Hematopoietic multipotent progenitor cell treated with erythropoietin and hydrocortisone succinate and interleukin-3 and kit ligand, for 15 days (in vitro differentiated cells): ENCODE measurements at places on chromosomes 5 and 9.

GRCh38 chr5:172901788-172902496 is 57.3 kb upstream of the RPL26L1 start:
- no peak for DNase-seq

GRCh38 chr9:116524778-116525470 is 162.2 kb upstream of the TRIM32 start:
- no peak for DNase-seq

DNA sequence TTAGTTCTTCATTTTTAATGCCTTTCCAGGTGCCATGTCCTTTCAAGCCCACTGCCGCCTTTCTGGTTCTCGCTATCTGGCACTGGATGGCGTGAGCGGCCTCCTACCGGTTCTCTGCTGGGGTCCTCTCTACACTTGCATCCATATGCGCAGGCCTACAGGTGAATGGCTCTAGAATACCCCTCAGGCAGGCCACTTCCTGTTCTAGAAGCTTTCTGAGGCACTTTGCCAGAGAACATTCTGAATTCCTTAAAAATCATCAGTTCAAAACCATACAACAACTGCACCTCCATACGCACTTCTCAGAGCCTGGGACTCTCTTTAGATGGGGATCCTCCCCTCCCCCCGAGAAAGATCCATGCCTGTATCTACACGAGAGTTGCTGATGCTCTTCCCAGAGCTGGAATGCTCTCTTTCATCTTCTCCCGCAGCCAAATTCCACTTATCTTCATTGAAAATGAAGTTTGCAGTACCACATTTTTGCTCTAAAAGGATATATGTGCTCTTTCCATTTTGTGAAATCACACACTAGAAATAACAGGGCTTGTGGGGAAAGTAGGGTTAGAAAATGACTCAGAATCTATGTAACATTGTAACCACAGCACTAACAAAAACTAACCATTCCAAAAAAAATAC is 1.4 kb upstream of the LHFPL2 start:
- no peak for DNase-seq

DNA sequence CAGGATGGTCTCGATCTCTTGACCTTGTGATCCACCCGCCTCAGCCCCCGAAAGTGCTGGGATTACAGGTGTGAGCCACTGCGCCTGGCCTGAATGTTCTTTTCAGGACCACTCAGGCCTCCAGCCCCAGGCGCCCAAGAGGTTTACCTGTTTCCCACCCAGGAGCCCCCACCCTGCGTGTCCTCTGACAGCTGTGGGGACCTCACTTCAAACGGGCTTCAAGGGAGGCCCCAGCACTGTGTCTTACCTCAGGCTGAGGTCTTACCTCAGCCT is 19.1 kb upstream of the SLC6A19 start:
- no peak for DNase-seq

GRCh38 chr5:118326481-118327045 is 661.8 kb downstream of the DTWD2 start:
- no peak for DNase-seq
